Stimulated activated memory B cell treated with anti-CD40 and anti-IgM and Interleukin-4, amounts not matched to agents 10 μg/mL and 1 μg/mL and 100 μg/mL, for 72 hours (primary cell): ENCODE measurements at places on chromosomes 3 and 15.

DNA sequence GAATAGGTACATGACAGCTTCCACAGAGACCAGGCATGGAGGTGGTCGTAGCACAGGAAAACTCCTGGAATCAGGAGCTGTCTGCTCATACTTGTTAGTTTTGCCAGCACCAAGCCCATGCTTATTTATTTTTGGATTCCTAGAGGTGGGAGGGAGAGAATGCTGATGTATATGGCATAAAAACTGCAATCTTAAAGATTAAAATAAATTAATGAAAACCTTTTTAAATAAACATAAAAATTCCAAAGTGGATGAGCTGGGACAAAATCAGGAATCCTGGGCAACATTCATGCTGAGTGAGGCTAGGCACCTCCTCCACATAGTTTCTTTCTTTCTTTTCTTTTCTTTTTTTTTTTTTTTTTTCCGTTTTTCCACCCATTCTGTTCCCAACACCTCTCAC, 14.3 kb upstream of the BCL6 start:
- ATAC-seq = no peak

GRCh38 chr3:192710366-192710765, 17.0 kb downstream of the FGF12 start:
- ATAC-seq = no peak

GRCh38 chr3:71128961-71129360, 454.6 kb downstream of the FOXP1 start:
- no peak for ATAC-seq

DNA sequence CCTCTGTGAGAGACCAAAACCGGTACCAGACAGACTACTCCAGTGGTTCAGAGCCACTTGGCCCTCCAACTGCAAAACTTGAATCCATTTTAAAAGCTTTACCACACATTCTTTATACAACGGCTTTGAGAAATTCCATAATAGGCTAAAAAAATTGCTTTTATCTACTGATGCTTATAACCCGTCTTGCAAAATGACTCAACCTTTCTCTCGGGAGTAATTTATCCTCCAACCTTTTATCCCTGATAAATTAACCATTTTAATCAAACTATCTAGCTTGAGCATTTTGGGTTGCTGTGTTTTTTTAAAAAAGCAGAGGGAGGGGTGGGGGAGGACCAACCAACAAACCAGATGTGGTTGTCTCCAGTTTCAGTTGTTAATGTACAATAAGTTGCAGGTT, 275.7 kb upstream of the LRTM1 start:
- no peak for ATAC-seq

- ATAC-seq = no peak
Observed at GRCh38 chr3:123169930-123170329, 31.8 kb upstream of the SEC22A start.

DNA sequence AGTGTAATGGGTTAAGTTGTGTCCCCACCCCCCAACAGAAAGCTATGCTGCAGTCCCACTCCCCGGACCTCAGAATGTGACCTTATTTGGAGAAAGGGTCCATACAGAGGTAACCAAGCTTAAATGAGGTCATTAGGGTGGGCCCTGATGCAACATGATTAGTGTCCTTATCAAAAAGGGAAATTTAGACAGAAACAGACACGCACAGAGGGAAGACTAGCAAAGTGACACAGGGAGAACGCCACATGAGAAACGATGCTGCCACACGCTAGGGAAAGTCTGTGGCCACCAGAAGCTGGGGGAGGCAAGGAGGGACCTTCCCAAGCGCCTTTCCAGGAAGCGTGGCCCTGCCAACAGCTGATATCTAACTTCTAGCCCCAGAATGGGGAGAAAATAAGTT, 65.4 kb downstream of the RPN1 start:
- no peak for ATAC-seq

DNA sequence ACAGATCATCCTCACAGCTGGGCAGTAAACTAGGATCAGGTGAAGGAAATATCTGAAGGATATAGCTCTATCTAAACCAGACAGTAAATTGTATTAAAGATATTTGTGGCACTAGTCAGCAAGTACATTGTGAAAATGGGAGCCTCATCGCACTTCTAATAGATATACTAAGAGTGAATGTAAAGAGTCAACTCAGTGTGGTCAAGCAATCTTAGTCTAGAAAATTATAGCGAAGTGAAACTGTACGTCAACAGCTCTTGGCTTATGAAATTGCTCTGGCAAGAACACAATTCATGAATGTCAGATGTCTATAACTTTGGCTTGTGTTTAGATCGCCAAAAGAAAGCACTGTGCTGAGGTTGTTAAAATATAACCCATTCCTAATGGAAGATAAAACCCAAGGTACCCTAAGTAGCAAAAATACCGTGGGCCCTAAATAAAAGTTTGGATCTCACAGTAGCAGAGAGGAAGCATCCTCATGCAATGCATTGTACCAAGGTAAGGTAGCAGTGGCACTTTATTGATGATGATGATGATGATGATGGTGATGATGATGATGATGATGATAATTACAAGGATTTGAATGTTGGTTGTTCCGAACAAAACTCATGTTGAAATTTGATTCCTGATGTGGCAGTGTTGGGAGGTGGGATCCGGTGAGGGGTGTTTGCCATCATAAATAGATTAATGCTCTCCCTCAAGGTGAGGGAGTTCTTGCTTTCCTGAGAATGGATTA, 228.5 kb downstream of the UNC13C start:
- ATAC-seq = no peak

- no peak for ATAC-seq
Observed at GRCh38 chr3:65018801-65019200, 331.0 kb upstream of the ADAMTS9 start.
